Stimulated activated CD8-positive, alpha-beta memory T cell treated with anti-CD3 and anti-CD28 coated beads, Interleukin-2, amount 100 ng/mL, for 48 hours (primary cell): ENCODE measurements at places on chromosomes 6 and 20.

DNA sequence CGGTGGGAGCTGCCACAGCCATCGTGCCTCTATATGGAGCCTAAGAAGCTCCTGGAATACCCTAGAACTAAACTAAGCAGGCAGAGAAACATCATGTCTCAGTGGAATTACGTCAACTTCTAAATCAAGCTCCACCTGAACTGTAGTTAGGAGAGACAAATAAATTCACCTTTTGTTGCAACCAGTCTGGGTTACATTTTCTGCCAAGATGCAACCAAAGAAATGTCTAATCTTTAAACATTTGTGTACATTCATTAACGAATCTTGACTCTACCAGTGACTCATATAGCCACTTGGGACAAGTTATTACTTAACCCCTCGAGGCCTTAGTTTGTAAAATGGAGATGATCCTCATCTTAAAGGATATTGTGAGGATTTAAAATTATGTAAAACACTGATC is 8.9 kb downstream of the PTPRK start:
- no peak for DNase-seq

DNA sequence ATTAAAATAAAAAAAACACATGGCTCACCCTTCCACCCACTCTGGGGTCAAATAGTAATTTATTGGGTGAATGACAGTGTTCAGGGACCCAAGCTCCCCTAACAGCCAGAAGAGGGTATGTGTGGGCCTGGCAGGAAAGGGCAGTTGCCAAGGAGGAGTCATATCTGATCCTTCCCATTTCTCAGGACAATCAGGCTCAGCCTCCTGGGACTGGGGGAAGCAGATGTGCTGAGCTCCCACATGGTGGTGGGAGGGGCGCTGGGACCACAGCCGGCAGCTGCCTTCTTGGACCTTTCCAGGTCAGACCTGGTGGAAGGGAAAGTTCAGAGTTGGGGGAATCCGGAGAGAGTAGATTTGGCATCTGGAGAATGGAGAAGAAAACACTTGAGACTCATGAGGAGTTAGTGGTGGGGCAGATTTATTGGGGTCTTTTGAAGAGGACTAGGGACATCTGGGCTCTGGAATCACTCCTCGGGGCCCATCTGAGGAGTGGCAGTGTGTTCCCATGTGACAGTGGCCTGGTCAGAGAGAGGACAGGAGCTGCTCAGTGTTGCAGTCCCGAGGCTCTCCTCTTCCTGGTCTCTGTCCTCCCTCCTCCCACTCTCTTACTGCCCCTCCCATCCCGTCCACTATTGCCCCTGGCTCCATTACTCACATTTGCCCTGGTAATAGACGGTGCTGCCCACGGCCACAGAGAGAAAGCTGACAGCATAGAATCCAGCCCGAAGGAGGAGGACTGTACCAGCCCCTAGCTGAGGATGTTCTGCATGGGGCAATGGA is 3.0 kb downstream of the LST1 start:
- DNase-seq, result no peak

DNA sequence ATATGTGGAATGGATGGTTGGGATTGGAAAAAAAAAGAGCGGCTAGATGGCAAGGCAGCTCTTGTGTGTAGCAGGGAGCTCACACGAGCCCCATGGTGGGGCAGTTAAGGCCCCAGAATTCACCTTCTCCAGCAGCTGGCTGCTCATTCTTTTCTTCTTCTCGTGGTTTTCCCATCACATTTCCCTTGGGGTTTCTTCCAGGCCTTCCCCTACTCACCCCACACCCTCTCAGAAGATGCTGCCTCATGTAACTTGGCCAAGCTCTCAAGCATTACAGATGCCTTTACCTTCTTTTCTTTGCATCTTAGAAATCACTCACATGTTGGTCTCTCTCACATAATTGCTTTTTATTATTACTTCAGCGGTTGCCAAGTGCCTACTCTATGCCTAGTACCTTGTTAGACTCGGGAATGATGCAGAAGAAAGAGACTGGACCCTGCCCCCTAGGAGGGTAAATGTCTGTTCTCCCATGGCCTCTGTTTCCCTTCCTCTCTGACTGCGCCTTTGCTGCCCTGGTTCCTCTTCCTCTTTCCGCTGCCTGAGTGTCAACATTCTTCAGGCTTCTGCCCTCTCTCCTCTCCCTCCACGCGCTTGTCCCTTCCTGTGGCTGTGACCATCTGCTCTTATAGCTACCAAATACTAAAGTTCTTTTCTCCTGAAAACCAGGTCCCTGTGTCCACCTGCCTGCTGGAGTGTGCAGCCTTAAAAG is 28.6 kb downstream of the PPARD start:
- DNase-seq, result no peak

DNA sequence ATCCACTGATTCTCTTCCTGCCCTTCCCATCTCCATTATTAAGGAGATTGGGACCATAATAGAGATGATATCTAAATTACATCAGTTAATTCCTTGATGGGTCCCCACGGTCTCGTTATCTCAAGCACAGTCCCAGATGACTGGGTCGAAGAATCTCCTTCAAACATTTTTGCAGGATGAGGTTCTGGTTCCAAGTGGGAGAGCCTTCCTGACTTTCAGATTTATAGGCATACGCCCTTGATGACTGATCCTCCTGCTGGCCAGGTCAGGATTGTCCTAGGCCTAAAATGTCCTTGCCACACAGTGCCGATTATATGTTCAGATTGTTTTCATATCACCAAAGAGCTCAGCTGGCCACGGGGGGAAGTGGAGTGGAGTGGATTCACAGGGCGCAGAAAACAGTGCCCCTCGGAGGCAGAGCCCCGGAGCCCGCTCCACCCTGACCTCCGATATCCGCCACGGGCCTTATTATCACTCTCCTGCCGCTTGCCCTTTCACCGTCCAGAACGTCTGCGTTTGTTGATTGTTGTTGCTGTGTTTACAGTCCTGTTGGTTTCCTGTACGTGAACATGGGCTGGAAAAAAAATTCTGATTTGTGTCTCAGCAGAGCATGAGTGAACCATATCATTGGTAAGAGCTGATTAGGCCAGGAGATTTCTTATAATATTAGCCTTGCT is 8.9 kb downstream of the BMP6 start:
- no peak for DNase-seq

DNA sequence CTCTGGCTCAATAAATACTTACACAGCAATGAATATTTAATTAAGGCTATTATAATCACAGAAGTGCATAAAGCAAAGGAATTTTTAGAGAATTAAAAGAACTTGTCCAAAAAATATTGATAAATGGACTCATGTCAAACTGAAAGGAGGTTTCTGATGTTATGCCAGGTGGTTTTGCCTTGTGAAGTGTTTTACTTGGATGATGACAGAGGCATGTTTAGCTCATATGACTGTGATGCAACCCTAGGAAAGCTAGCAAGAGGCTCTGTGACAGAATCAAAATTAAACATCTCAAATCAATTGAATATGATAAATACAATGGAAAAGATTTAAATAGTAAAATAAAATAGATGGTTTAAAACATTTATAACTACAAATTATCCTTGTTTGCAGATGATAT is 137.3 kb downstream of the TMEM200A start:
- DNase-seq, result no peak

DNA sequence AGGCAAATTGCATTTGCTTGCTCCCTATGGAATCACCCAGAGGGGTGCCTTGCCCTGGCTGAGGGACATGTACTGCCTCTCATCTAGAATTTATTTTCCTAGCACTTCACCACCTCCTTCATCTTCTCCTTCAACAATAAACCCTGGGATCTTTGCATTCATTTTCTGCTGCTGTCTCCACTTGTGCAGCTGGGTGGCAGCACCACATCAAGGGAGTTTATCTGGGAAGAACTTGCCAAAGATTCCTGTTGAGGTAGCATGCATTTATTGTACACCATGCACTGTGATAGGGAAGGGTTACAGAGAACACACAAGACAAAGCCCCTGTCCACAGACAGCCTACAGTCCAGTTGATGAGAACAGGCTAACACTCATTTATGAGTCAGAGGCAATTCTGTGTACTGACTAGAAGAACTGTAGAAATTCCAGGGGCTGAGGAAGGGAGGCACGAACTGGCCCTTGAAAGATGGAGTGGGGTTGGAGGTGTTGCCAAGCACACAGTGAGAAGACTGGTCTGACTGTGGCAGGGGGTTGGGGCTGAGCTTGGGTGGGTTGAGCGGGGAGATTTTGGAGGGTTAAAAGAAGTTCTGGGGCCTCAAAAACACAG is 17.5 kb downstream of the C20orf173 start:
- DNase-seq, result no peak

- no peak for DNase-seq
These were observed 20.9 kb downstream of the UTRN start for GRCh38 chr6:144305985-144306384.

DNA sequence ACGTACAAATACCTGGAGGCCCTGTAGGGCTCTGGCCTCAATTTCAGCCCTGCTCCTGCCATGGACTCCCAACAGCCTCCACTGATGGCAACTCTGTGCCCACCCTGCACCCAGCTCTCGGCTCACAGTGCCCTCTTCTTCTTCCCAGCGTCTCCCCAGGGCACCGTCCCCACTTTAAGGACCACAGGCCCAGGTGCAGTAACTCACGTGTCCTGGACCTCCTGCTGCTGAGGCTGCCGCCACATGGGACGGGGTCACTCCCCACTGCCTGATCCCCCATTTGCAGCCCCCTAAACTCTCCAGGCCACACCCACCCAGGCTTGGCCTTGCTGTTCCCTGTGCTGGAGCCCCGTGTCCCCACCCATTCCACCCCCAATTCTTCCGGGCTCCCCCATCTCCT is 223.4 kb downstream of the PREX1 start:
- DNase-seq, result no peak

GRCh38 chr6:114084327-114084890 is 113.5 kb upstream of the HDAC2 start:
- no peak for DNase-seq

- no peak for DNase-seq
These were observed 150.9 kb downstream of the MYLK4 start for GRCh38 chr6:2599817-2600216.

DNA sequence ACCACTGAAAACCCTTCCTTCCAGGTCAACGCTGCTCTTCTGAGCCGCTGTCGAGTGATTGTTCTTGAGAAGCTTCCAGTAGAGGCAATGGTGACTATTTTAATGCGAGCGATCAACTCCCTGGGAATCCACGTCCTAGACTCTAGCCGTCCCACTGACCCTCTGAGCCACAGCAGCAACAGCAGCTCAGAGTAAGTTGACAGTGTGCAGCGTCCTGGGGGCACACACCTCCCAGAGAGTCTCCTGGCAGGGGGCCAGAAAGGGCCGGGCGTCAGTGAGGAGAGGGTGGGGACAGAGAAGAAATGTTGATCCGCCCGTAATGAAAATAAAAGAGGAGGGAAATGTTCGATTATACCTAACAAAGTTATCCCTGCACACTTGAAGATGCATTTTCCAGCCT is 5.0 kb downstream of the WRNIP1 start:
- no peak for DNase-seq

DNA sequence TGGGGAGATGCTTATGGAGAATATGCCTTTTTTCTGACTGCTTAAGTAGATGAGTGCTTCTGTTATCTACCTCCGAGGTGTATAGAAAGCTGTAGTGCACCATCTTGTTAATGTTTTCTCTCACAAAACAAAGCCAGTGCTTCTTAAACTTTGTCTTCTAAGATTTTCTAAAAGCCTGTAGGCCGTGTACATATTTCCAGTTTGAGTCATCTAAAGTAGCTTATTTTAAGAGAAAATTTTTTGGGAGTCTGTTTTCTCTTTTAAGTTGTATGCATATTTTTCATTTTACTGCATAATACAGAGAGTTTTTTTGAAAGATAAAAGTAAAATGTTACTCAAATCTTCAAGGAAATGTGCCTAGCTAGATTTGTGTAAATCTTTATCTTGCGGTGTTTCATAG is 151.7 kb downstream of the GRIK2 start:
- no peak for DNase-seq

DNA sequence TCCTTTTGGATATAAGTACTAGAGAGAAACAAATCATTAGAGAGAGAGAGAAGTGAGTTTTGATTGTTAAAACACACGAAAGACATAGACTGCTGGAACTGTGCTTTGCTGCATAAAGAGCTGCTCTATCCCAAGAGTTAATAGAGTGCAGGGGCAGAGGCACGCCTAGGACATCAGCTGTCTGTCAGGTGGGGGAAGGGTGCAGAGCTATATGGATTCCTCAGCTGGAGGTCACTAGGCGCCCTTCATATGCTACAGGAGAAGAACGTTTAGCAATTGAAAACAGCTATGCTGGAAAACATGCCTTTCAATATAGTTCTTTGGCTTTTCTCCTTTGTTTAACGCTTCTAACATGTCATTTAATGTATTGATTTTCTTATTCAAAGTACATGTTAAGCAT is 169.0 kb upstream of the MCHR2 start:
- DNase-seq, result no peak

DNA sequence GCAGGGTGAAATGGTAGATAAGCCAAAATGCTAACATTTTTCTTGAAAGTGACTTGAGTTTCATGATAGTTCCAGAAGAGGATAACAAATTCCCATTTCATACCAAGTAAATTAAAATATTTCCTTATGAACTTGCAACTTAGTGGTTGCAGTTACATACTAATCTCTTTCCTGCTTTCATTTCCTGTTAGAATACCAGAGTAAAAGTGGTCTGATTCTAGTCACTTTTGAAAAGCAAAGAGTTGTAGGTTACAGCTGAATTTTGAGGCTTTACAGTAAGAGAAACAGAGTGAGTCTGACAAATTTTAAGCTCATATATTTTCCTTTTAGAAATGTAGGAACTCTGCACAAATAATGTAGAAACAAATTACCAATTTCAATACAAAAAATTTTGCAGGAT is 117.4 kb downstream of the ZFAND3 start:
- no peak for DNase-seq

- no peak for DNase-seq
These were observed 112.4 kb downstream of the NRN1 start for GRCh38 chr6:5894357-5894756.

GRCh38 chr6:49806145-49806544 is 19.1 kb upstream of the PGK2 start:
- DNase-seq, result no peak

DNA sequence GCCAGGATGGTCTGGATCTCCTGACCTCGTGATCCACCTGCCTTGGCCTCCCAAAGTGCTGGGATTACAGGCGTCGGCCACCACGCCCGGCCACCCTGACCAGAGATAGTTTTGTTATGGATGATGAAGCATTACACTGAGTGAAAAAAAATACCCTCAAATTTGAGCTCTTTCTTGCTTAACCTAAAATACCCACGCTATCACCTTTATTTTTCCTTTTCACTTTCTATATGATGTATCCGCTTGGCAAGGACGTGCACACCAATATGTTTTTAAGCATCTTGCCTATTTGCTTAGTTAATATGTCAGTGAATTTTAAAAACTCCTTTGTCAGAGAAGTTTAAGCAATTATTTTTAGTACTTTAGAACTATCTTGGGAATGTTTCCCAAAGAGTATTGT is 150.4 kb downstream of the INSM1 start:
- DNase-seq, result no peak
